ENCODE measurements at places on chromosomes 4 and X. TPM values are rescaled to one million over a fixed set of nuclear protein-coding genes. Genes with fewer than 3 reads are reported as not detected.

Gene AADAT
- 33.7 TPM for total RNA-seq

Gene SPANXN4
- total RNA-seq: not detected

Gene RASSF6
- total RNA-seq: 1.5 TPM

Gene CCDC160
- total RNA-seq: 0.63 TPM

DNA sequence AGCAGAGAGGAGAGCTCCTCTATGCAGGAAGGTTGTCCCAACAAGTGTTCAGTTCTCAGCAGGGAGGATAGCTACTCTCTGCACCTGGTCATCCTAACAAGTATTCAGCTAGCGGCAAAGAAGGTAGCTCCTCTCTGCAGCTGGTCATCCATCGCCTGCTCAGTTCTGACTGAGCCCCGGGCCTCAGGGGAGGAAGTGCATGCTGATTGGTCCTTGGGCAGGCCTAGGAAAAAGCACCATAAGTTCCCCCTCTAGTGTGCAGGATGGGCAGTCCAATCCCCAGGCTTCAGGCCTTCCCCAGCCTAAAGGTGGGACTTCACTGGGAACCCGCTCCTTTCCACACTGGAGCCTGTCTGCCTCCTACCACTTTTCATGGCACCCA is 4.4 kb upstream of the FBXW7 start:
- no peak for DNase-seq

DNA sequence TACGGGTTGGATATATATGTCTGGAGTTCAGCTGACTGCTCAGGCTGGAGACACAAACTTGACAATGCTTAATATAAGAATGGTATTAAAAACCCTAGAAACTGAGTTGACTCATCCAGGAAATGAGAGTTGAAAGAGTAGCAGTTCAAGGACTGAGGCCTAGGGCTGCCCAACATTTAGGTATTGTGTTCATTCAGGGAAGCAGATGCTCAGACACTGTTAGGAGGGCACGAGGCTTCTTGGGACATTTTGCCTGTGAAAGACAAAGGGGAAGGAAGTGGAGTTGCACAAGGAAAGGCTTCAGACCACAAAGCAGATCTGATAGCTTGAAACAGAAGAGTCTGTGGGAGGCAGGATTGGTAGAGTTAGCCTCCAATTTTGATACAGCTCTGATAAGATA is 52.0 kb upstream of the HS3ST1 start:
- no peak for DNase-seq

- no peak for DNase-seq
These were observed 111.3 kb downstream of the TET2 start for GRCh38 chr4:105257817-105258495.

Data from mesothelial cell of epicardium (in vitro differentiated cells).